Spleen (tissue), 13 donors: ENCODE measurements at places on chromosomes 16 and 17. TPM values are rescaled to one million over a fixed set of nuclear protein-coding genes. Genes with fewer than 3 reads are reported as not detected.

TERB1 gene
- not detected for total RNA-seq

SPATA32 gene
- not detected for total RNA-seq

GRCh38 chr17:70775679-70776078 lies 606.3 kb downstream of the KCNJ2 start:
- no peak overlapping the region for H3K27ac ChIP-seq
- H3K36me3 ChIP-seq = no peaks in the 10 kb centered on the region
- H3K4me3 ChIP-seq = no peak overlapping the region
- H3K4me1 ChIP-seq = no peaks in the 10 kb centered on the region

- H3K4me3 ChIP-seq = no peak overlapping the region
- H3K36me3 ChIP-seq = peaks cover 4% of the 10 kb centered on the region
- no peak for DNase-seq
- no peaks in the 10 kb centered on the region for H3K27me3 ChIP-seq
These were observed 80.3 kb downstream of the TRIM37 start for GRCh38 chr17:59026176-59026939.

DNA sequence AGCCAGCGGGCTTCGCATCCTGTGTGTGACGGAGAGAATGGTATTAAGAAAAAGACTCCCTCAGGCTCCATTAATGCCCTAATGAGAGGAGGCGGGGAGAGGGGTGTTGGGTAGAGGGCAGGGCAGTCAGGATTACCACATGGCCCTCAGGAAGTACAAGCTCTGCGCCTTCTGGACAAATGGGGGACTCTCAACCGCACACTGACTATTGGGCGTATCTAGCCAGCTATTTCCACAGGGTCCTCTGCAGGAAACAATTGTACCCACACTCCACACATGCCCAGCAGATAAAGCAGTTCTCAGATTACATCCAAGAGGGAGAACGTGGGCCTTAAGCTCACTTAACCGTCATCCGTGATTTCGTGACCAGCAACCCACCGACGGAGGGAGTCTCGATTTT lies 14.7 kb downstream of the NXN start:
- H3K4me1 ChIP-seq = no peaks in the 10 kb centered on the region
- no peak overlapping the region for H3K4me3 ChIP-seq
- no peak overlapping the region for H3K27ac ChIP-seq
- DNase-seq = no peak
- H3K27me3 ChIP-seq = peaks cover 6% of the 10 kb centered on the region
- H3K36me3 ChIP-seq = no peaks in the 10 kb centered on the region

GRCh38 chr16:52993179-52993578 lies 59.5 kb downstream of the CHD9NB start:
- DNase-seq = no peak
- H3K27me3 ChIP-seq = no peaks in the 10 kb centered on the region
- H3K27ac ChIP-seq = no peak overlapping the region
- no peak overlapping the region for H3K4me3 ChIP-seq
- no peaks in the 10 kb centered on the region for H3K36me3 ChIP-seq
- no peaks in the 10 kb centered on the region for H3K4me1 ChIP-seq
